ENCODE measurements at places on chromosomes 7 and 10.

DNA sequence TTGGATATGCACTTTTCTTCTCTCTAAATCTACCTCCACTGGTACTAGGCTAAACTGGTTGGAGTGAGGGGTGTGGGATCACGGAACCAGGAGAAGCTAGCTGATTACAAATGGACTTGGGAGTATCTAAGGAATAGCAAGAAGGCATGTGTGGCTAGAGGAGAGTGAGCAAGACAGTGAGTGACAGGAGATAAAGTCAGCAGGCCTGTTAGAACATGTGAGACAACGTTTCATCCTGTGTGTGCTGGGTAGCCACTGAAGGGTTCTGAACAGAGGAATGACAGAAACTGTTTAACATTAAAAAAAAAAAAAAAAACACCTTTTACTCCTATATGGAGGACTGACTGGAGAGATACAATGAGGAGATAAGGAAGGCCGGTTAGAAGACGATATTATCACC lies 51.7 kb downstream of the ZNF438 start:
- DNase-seq = no peak

- DNase-seq = no peak
Measured at GRCh38 chr10:24726626-24727025, 2.9 kb upstream of the ARHGAP21 start.

DNA sequence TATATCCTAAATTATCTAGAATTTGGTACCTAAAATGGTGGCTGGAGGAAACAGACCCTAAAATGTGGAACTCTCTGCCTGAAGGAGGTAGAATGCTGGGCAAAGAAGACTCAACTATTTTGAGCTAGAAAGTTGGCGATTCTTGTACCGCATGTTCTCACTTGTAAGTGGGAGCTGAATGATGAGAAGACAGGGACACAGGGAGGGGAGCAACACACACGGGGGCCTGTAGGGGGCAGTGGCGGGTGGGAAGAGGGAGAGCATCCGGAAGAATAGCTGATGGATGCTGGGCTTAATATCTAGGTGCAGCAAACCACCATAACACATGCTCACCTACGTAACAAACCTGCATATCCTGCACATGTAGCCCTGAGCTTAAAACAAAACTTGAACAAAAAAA lies 250.6 kb downstream of the CALN1 start:
- DNase-seq = no peak

DNA sequence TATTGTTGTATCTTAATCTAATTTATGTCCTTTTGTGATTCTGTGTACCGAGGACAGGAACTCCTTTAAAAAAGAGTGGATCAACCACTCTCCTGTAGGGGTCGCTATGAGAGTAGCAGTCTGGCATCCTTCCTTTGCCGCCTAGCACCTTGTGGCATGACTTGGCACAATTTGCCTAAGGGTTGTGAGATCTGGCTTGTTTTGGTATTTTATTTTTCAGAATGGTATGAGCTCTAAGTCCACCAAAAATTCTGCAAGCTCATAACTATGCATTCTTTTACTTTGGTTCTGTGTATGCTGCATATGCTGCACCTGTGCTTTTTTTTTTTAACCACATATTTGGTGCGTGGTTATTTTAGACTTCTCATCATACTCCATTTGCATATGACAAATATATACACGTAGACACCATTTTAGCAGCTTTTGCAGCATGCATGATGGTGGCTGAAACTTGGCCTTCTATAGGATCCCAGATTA lies 112.8 kb downstream of the CDK14 start:
- DNase-seq = peak; percentile 9

DNA sequence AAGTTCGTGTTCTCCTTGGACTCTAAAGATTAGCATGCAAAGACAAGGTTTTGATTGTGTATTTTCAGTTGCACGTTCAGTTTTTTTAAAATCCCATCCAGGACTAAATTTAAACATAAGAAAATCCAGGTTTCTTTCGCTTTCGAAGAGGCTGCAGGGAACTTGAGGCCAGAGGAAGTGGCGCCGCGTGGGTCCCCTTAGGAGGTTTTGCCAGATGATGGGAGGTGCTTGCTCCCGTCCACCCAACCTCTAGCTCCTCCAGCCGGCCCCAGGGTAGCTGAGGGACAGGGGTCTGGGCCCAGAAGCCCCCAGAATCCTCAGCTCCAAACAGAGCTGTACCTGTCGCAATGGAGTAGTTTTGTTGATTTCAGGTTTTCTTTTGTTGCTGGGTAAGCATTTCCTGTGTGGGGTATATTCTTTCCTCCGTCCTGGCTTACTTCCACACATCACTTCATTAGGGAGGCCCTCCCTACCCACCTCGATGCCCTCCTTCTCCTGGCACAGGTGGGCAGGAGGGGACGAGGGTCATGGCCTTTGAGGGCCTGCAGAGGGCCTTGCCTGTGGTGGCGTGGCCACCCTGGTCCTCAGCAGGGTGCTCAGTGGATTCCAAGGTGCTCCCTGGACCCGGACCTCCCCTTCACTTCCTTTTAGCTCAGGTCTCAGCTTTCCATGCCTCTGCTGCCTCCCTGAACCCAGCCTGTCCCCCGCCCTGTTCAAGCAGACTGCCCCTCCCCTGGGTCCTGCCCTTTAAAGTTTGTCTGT lies 32.6 kb downstream of the LHPP start:
- DNase-seq = no peak

GRCh38 chr7:136144182-136144581 lies 167.0 kb upstream of the MTPN start:
- DNase-seq = no peak
